ENCODE measurements at places on chromosomes 4 and X.

- H3K4me3 ChIP-seq, result no peak overlapping the region
- no peaks in the 10 kb centered on the region for H3K27me3 ChIP-seq
- H3K4me1 ChIP-seq, result peaks cover 3% of the 10 kb centered on the region
- no peaks in the 10 kb centered on the region for H3K36me3 ChIP-seq
Measured at GRCh38 chr4:47698837-47699236, 139.0 kb downstream of the CORIN start.

GRCh38 chr4:86014599-86014998 is 345.3 kb downstream of the MAPK10 start:
- H3K27ac ChIP-seq, result no peak overlapping the region
- no peaks in the 10 kb centered on the region for H3K36me3 ChIP-seq
- DNase-seq, result no peak
- no peak overlapping the region for H3K4me3 ChIP-seq
- no peaks in the 10 kb centered on the region for H3K27me3 ChIP-seq
- no peaks in the 10 kb centered on the region for H3K4me1 ChIP-seq

GRCh38 chr4:95129031-95129430 is 371.3 kb downstream of the BMPR1B start:
- no peaks in the 10 kb centered on the region for H3K27me3 ChIP-seq
- no peak overlapping the region for H3K27ac ChIP-seq
- H3K36me3 ChIP-seq, result no peaks in the 10 kb centered on the region
- no peaks in the 10 kb centered on the region for H3K4me1 ChIP-seq
- no peak overlapping the region for H3K4me3 ChIP-seq
- DNase-seq, result no peak

GRCh38 chrX:128807367-128807766 is 715.9 kb downstream of the SMARCA1 start:
- no peak overlapping the region for H3K4me3 ChIP-seq
- no peaks in the 10 kb centered on the region for H3K36me3 ChIP-seq
- DNase-seq, result peak; percentile 0
- no peaks in the 10 kb centered on the region for H3K27me3 ChIP-seq
- no peaks in the 10 kb centered on the region for H3K4me1 ChIP-seq

DNA sequence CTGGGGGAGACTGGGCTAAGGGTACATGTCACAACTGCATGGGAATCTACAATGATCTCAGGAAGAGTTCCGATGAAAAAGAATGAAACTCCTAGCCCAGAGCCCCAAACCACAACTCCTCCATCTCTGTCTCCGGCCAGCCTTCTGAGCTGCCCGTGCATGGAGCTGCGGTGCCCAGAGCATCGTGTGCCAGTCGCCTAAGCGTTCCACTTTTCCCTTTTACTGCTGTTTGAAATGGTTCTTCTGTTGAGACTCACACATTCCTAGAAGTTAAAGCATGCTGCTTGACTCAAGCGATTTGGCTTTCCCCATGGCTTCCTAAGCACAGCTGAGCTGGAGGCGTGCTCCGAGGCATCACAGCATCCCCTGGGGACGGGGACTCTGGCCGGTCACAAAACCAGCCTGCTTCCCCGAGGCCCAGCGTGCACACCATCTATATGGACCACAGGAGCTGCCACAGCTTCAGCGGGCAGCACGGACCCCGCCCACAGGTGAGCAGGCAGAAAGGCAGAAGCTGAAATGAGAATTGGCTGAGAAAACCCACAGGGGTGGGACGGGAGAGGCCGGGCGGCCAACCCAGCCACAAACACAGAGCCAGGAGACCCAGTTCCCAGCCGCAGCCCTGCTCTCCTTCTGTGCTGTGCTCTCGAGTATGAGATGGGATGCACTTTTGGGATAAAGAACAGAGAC is 5.0 kb downstream of the CCNQ start:
- H3K36me3 ChIP-seq, result no peaks in the 10 kb centered on the region
- DNase-seq, result no peak
- H3K27ac ChIP-seq, result no peak overlapping the region
- no peaks in the 10 kb centered on the region for H3K4me1 ChIP-seq
- H3K4me3 ChIP-seq, result no peak overlapping the region

- H3K36me3 ChIP-seq, result no peaks in the 10 kb centered on the region
- no peak for DNase-seq
Measured at GRCh38 chr4:98661371-98662054, 3.1 kb upstream of the TSPAN5 start.

DNA sequence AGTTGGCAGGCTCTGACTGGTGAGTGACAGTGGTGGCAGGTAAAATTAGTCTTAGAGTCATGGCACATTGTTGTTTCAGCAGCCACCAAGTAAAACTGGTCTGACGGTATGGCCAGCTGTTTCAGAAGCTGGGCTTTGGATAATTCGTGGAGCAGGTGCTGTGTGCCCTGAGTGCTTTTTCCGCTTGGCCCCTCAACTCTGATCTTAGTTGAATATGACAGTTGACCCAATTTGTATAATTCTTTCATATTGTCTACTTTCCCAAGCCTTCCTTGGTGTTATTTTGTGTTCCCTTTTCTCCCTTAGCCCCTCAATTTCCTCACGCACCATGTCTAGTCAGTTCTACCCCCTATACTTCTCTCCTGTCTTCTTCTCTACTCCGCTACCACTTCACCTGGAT is 32.0 kb downstream of the CDS1 start:
- no peak for DNase-seq
- H3K36me3 ChIP-seq, result no peaks in the 10 kb centered on the region
- H3K4me3 ChIP-seq, result no peak overlapping the region
- H3K4me1 ChIP-seq, result no peaks in the 10 kb centered on the region
- H3K27ac ChIP-seq, result no peak overlapping the region
- H3K27me3 ChIP-seq, result no peaks in the 10 kb centered on the region

DNA sequence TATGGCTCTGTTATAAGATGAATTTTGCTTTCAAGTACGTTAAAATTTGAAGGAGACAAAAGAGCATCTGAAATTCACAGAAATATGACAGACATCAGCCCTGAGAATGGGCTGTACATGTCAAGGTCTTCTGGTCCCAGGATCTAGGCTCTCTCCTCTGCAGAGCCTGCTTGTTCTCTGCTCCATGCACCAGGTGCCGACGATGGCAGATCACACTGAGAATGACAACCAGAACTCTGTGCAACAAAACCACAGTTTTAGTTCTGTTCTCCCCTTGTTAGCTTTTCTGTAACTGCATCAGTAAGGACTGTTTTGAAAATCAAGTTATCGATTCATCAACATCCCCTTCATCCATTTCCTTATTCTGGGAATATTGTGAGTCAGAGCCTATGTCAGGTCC is 30.9 kb upstream of the LGI2 start:
- no peak overlapping the region for H3K27ac ChIP-seq
- DNase-seq, result no peak
- no peaks in the 10 kb centered on the region for H3K27me3 ChIP-seq
- no peaks in the 10 kb centered on the region for H3K36me3 ChIP-seq
- no peaks in the 10 kb centered on the region for H3K4me1 ChIP-seq

GRCh38 chrX:68490644-68491043 is 8.2 kb upstream of the YIPF6 start:
- no peak overlapping the region for H3K4me3 ChIP-seq
- peak; percentile 16 for DNase-seq
- no peaks in the 10 kb centered on the region for H3K27me3 ChIP-seq
- H3K27ac ChIP-seq, result no peak overlapping the region
- no peaks in the 10 kb centered on the region for H3K36me3 ChIP-seq

- H3K36me3 ChIP-seq, result no peaks in the 10 kb centered on the region
- H3K4me1 ChIP-seq, result no peaks in the 10 kb centered on the region
- DNase-seq, result peak; percentile 5
- H3K27ac ChIP-seq, result no peak overlapping the region
- no peak overlapping the region for H3K4me3 ChIP-seq
- H3K27me3 ChIP-seq, result no peaks in the 10 kb centered on the region
Measured at GRCh38 chr4:91267543-91267942, 1036.2 kb upstream of the GRID2 start.

GRCh38 chr4:1385373-1386340 is 20.6 kb downstream of the NKX1-1 start:
- H3K27ac ChIP-seq, result no peak overlapping the region
- H3K27me3 ChIP-seq, result no peaks in the 10 kb centered on the region
- H3K4me1 ChIP-seq, result no peaks in the 10 kb centered on the region

DNA sequence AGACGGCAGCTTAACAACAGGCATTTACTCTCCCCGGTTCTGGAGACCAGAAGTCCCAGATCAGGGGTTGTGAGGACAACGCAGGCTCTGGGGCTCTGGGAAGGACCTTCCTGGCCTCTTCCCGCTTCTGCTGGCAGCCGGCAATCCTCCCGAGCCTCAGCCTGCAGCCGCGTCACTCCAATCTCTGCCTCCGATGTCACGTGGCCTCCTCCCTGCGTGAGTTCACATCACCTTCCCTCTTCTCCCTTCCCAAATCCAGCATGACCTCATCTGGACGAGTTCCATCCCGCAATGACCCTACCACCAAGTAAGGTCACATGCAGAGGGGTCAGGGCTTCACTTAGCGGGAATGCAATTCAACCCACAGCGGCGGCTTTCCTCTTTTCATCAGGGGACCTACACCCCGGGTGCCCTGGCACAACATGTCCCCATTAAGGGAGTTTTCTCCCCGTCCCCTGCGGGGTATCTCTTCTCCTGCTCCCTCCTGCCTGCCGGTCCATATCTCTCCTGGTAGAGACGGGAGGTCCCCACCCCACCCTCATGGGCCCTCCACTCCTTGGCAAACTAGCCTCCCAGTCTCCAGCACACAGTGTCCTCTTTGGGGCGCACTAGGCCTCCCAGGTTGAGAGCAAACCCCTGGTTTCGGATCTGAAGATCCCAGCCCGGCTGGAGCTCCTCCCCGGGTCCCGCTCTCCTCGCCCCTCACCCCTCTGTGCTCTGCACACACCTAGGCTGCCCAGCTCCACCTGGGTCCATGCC is 25.5 kb downstream of the ABLIM2 start:
- H3K4me1 ChIP-seq, result no peaks in the 10 kb centered on the region
- H3K4me3 ChIP-seq, result no peak overlapping the region
- no peak overlapping the region for H3K27ac ChIP-seq
- H3K27me3 ChIP-seq, result no peaks in the 10 kb centered on the region
- H3K36me3 ChIP-seq, result no peaks in the 10 kb centered on the region

DNA sequence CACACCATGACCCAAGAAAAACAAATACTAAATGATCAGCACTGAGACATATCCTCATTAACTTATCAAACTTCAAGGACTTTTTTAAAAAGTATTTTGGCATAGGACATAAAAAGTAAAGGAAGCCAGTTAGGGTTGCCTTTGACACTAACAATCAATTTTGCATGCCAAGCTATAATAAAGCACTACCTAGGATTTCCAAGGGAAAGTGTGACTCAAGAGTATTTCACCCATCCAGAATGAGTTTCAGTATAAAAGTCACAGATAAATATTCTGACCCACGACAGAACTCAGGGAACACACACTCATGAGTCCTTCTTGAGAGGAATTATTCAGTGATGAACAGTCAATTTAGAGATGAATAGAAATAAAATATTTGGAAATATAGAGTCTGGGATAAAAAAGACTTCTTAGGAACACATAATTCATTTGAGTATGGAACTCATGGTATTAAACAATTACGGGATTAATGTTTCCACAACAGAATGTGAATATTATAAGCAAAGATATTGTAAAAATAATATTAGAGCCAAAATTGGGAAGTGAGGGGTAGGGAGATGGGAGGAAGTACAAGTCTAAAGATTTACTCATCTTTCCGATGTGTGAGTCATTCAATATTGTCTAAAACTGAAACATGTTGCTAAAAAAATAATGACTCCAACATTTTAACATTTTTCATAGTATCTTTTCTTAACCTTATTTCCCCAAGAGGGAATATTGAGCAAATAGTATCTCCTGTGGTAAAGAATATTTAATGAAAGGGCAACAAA is 143.5 kb upstream of the LNX1 start:
- H3K27me3 ChIP-seq, result no peaks in the 10 kb centered on the region
- no peak overlapping the region for H3K27ac ChIP-seq
- no peak for DNase-seq
- no peaks in the 10 kb centered on the region for H3K4me1 ChIP-seq
- H3K4me3 ChIP-seq, result no peak overlapping the region

- H3K36me3 ChIP-seq, result no peaks in the 10 kb centered on the region
- no peaks in the 10 kb centered on the region for H3K4me1 ChIP-seq
- H3K4me3 ChIP-seq, result peak overlapping the region; percentile 92
- DNase-seq, result peak; percentile 26
- H3K27ac ChIP-seq, result no peak overlapping the region
- no peaks in the 10 kb centered on the region for H3K27me3 ChIP-seq
Measured at GRCh38 chrX:56564921-56565840, 1.8 kb downstream of the UBQLN2 start.

- peak; percentile 66 for DNase-seq
- H3K27ac ChIP-seq, result peak overlapping the region; percentile 47
- no peaks in the 10 kb centered on the region for H3K36me3 ChIP-seq
- H3K27me3 ChIP-seq, result no peaks in the 10 kb centered on the region
Measured at GRCh38 chr4:104491481-104492182, 3.1 kb downstream of the CXXC4 start.

GRCh38 chr4:40228497-40229365 is 31.9 kb downstream of the RHOH start:
- H3K27ac ChIP-seq, result no peak overlapping the region
- no peak for DNase-seq
- no peak overlapping the region for H3K4me3 ChIP-seq
- H3K4me1 ChIP-seq, result no peaks in the 10 kb centered on the region
- no peaks in the 10 kb centered on the region for H3K36me3 ChIP-seq

DNA sequence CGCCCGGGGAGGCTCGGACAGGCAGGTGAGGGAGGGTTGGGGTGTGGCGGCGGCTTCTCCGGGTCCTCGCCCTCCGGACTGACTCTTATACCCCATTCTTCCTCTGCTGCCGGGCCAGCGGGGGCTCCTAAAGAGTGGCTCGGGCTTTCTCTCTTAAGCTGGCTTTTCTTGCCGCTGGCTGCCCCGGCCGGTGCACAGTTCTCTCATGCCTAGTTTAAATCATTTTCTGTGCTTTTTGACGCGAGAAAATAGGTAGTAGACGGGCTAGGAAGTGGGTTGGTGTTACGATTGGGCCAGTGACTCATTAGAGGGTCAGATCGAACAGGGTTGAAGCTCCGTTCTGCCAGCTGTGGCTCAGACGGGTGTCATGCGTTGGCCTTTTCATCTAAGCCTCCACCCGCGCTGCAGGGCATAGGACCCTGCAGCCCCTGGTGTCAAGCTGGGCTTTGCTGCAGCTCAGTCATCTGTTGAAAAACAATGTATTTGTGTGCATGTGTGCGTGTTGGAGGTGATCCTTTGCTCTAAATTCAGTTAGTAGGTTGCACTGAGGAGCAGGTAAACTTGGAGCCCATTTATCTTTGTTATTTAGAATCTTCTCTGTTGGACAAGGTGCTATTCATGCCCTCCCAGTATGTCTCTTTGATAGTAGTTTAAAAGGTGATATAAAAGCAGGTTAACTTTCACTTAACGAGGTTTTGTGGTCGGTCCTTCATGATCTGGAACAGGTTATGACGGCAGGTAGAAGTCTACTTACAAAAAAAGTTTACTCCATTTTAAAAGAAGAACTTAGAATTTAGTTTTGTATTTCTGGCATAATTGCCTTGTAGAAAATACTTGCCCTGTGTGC is 802 bp downstream of the BMP2K start:
- peak; percentile 54 for DNase-seq
- H3K36me3 ChIP-seq, result no peaks in the 10 kb centered on the region
- peak overlapping the region; percentile 56 for H3K27ac ChIP-seq
- H3K4me3 ChIP-seq, result peak overlapping the region; percentile 79
- no peaks in the 10 kb centered on the region for H3K27me3 ChIP-seq
- H3K4me1 ChIP-seq, result peaks cover 2% of the 10 kb centered on the region

- H3K4me1 ChIP-seq, result no peaks in the 10 kb centered on the region
- H3K36me3 ChIP-seq, result no peaks in the 10 kb centered on the region
- no peak overlapping the region for H3K4me3 ChIP-seq
- no peak overlapping the region for H3K27ac ChIP-seq
- DNase-seq, result no peak
- H3K27me3 ChIP-seq, result no peaks in the 10 kb centered on the region
Measured at GRCh38 chrX:44234116-44234515, 109.4 kb downstream of the EFHC2 start.

- H3K4me3 ChIP-seq, result no peak overlapping the region
- no peak overlapping the region for H3K27ac ChIP-seq
- no peaks in the 10 kb centered on the region for H3K27me3 ChIP-seq
- DNase-seq, result peak; percentile 85
- no peaks in the 10 kb centered on the region for H3K4me1 ChIP-seq
- no peaks in the 10 kb centered on the region for H3K36me3 ChIP-seq
Measured at GRCh38 chr4:74320559-74321118, 12.4 kb downstream of the EPGN start.
